ENCODE measurements at places on chromosomes 13 and 19.
A peak's percentile ranks its signal among the peaks of the same experiment; 100 is the strongest.

DNA sequence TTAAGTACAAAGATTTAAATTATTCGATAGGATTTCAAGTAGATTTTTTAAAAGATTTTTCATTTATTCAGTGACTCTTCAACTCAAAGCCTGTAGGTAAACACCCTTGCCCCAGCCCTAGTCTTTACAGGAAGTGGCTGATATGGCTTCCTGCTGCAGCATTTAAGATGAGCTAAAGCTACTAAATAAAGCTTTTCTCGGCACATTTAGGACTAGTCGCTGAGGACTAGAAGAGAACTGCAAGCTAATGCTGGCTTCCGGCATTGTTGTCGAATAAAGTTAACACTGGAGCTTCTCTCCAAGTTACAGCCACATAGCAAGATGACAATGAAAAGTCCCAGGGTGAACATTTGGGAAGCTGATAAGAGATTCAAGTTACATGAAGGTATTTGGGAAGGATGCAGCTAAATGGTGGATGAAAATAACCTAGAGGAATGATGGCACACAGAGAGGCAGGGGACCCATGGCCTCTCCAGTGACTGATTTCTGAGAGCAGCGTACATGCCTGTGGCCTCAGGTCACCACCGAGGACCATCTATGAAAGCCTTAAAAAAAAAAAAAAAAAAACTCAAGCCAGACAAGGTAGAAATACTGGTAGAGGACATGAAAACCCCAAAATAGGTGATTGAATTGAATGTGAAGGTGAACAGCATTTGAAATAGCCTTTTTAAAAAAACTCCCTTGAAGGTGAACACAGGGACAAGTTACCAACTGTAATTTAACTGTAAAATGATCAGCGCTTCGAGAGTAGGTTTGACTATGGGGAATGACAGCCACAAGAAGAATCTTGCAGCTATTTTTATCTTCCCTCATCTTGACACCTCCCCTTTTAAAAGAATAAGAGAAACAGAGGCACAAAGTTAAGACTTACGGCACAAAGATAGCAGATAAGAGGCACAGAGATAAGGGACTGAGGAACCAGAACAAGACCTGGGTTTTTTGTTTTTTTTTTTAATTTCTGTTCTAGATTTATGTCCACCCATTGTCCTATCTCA is 155.4 kb downstream of the DCT start:
- DNase-seq = no peak

- DNase-seq = peak; percentile 33
Observed at GRCh38 chr19:2616741-2617392, 85.6 kb downstream of the GNG7 start.

DNA sequence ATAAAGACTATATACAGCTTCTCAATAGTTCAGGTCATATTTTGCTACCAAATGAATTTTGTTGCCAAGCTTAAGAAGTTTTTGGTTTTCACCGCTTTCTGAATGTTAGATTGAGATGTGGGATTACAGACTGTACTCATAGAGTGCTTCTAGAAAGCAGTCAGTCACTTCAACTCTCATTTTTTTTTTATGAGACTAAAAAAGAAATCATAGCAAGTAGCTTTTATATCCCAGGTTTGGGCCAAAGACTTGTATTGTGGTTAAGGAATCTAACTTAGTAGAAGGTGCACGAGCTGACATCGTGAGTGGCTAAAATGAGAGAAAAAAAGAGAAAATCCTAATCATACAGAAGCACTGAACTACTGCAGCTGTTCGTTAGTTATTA is 2.2 kb upstream of the USPL1 start:
- DNase-seq = no peak

- no peak for DNase-seq
Observed at GRCh38 chr13:59743195-59743594, 420.5 kb downstream of the DIAPH3 start.

DNA sequence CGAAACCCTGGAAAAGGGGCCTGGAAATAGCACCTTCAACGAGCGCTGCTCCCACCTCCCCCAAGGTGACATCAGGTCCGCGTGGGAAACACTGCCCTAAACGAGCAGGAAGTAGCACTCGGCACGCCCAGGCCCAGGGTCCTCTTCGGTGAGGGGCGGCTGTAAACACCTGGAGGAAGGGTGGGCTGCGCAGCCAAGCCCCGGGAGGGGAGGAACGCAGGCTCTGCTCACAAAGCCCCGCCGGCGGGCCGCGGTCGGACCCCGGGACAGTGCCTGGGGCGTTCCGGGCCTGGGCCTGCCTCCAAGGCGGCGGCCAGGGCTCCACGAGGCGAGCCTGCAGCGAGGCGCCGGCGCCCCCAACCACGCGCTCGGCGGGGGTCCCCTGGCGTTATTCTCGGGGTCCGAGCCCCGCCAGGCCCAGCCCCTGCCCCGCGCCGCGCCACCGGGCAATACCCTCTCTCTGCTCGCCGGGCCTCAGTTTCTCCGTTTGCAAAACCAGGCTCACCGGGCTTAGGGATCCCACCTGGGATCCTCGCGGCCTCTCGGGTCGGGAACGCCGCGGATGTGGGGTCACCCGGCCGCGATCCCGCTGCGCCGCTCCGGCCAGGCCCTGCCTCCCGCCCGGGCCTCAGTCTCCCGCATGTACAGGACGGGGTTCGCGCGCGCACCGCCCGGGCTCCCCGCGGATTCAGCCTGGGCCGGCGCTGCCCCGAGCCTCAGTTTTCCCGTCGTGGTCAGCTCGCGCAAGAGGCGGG is 630 bp downstream of the RNF126 start:
- no peak for DNase-seq

GRCh38 chr13:51728972-51729371 is 75.0 kb downstream of the DHRS12 start:
- DNase-seq = no peak

- no peak for DNase-seq
Observed at GRCh38 chr19:19061506-19061905, 2.3 kb upstream of the SLC25A42 start.

DNA sequence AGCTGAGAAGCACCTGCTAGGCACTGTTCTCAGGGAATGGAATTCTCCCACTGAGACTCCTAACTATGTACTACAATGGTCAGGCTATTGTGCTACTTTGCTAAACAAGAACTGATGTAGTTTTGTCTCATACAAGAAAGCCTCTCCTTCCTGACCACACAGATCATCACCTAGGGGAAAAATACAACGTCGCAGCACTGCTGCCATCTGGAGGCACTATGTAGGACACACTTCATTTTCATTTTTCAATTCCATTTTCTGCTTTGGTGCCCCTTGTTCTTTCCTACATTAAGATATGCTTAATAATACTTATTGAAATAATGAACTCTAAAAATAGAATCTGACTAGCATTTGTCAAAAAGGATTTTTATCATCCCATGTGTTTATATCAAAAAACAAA is 21.1 kb downstream of the PROSER1 start:
- no peak for DNase-seq

GRCh38 chr13:79212064-79212619 is 193.9 kb downstream of the RBM26 start:
- DNase-seq = no peak

DNA sequence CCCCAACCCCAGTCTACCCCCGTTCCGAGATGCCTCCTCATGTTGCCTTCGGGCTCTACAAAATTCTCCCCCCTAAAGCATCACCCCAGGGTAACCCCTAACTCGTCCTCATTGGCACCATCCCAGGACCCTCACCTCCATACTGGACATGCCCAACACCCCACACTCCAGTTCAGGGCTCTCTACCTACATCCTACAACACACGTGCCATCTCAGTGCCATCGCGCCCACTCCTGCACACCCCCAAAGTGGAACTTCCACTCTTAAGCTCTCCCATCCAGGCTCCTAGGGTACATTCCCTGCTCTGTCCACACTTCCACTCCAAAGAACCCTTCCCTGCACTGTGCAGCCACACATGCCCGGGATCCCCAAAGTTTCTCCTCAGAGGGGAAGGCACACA is 827 bp upstream of the FKRP start:
- DNase-seq = no peak

GRCh38 chr19:20351244-20351643 is 184.2 kb downstream of the ZNF486 start:
- DNase-seq = no peak

DNA sequence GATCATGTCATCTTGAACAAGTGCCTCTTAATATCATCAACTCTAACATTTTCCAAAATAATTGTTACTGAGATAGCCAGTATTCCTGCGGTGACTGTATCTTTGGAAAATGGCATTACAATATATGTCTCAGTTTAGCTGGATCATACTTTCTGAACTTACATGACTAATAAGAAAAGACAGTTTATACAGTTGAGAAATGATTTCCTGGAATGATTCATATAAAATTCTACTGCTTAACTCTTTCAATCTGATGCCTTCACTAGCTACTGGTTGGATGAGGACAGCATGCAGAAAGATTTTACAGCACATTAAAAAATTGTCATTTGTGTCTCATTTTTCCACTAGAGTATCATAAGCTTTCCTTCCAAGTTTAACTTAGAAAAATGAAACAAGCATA is 302.1 kb downstream of the PCDH17 start:
- no peak for DNase-seq

- DNase-seq = no peak
Observed at GRCh38 chr13:64255988-64256387, 2840.3 kb upstream of the PCDH20 start.

DNA sequence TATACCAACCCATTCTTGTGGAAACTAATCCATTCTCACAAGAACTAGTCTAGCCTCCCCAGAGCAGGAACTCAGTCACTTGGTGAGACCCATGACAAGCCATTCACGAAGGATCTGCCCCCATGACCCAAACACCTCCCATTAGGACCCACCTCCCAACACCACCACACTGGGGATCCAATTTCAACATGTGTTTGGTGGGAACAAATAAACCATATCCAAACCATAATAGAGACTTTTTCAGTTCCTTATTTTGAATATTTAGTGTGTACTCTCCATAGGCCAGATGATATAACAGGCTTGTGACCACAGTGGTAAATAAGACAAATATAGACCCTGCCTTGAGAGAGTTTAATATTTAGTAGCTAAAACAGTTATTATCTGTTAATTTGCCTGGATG is 227.5 kb upstream of the SERP2 start:
- DNase-seq = no peak

DNA sequence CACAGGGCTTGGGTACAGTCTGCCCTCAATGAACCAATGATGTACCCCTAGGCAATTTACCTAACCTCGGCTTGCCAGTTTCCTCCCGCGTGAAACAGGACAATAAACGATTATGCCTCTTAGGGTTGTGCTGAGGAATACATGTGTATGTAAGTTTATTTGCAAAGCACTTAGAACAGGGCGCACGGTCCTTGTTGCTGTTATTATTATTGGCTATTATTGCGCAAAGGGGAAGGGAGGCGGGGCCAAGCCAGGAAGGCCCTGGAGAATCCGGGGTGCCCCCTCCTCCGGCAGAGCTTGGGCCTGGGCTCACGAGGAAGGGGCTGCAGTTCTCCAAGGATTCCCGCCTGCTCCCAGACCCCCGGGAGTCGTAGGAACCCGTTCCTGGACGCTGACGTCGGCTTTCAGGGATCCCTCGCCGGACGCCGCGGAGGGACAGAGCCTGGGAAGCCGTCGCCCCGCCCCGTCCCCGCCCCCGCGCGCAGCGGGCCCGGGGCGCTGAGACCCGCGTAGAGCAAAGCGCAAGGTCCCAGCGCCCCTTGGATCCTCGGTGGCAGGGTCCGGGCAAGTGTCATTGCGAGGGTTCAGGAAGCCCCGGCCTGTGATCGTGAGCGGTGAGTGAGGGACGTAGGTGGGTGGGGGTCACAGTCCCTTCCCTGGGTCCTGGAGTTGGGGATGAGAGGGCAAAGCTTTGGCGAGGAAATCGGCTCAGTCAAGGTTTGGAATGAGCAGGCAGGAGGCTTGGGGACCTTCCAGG is at the start of gene TMEM91:
TMEM91 (plus strand) TSS at position 293 of the 757 bp plus-strand sequence. CDS start 1,777 bp downstream, outside the sequence.
- no peak for DNase-seq

DNA sequence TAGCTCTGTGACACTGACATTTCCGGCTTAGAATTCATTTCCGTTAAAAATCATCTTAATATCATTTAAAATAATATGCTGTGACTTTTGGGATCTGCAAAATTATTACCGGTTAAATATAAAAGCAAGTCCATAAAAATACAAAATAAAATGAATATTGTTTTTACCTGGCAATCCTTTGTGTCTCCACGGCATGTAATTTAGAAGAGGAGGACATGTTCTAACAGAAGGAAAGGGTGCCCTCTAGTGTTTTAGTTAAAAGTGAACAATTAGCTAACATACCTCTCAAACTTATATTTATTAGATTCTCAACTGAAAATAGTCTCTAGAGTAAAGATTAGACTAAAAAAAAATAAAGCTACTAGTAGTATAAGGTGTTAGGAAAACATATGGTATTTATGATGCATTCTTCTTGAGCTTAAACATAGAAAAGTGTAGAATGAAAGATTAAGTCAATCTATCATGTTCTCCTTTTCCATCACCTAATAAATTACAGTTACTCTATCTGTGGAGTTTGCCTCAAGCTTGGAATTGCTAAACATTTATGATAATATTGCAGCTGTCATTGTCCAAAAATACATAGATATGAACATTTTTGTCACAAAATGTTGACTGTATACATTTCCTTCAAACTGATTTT is 676.7 kb upstream of the SPRY2 start:
- no peak for DNase-seq

- DNase-seq = peak; percentile 48
Observed at GRCh38 chr19:46748325-46749109, 2.3 kb upstream of the STRN4 start.

DNA sequence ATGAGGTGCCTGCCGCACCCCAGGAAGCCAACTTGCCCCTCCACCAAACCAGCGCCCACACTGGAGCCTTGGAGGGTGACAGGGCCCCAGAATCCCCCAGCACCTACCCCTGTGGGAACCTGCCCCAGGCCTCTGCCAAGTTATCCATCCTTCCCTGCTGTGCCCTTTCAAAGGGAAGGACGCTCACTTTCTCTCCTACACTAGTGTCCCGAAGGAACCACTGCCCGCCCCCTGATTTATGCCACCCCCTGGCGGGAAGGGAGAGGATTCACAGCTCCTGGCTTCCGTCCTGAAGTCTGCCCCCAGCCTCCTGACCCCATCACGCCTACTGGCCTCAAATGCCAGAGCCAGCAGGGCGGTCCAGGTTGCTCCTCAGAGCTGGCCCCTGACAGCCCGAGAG is 1.4 kb downstream of the EVI5L start:
- DNase-seq = peak; percentile 45

- DNase-seq = no peak
Observed at GRCh38 chr13:106649495-106649894, 81.6 kb upstream of the ARGLU1 start.

DNA sequence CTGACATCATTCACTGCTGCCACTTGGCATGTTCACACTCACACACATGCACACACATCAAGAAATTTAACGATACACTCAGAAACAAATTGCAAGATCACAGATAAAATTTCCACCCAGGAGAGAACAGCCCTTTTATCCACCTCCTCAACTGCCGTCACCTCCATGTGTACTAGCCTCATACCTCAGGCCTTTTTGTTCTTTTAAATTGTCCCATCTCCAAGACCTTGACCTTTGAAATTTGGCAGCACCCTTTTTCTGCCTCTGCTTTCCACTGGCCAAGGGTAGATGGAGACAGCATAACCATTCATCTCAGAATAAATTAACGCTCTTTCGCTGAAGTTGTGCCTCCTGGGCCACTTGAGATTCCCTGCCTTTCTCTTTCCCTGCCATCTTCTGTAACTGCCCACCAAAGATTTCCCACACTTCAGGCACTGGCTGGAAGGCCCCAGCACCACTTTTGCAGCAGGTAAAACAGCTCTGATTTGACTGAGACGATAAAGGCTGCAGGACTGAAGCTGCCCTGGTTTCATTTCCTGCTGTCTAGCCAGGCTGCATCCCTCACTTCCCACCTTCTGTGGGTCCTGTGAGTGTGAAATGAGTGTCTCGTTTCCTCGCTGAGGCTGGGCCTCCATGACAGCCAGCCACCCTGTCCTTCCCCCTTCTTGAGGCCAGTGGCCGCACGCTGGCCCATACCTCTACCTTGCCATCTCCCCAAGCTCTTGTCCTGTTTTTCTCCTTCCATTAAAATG is 39.3 kb downstream of the MBNL2 start:
- no peak for DNase-seq

GRCh38 chr19:48292798-48293197 is 22.9 kb downstream of the ZNF114 start:
- no peak for DNase-seq

Measured in left hindlimb (tissue), 1 donor.